ENCODE measurements at places on chromosomes 7 and 10.
A peak's percentile ranks its signal among the peaks of the same experiment; 100 is the strongest.

GRCh38 chr10:75019370-75019769, 92.1 kb upstream of the SAMD8 start:
- no peak for DNase-seq

- no peak for DNase-seq
Measured at GRCh38 chr10:5014936-5015335, 11.3 kb upstream of the AKR1C2 start.

DNA sequence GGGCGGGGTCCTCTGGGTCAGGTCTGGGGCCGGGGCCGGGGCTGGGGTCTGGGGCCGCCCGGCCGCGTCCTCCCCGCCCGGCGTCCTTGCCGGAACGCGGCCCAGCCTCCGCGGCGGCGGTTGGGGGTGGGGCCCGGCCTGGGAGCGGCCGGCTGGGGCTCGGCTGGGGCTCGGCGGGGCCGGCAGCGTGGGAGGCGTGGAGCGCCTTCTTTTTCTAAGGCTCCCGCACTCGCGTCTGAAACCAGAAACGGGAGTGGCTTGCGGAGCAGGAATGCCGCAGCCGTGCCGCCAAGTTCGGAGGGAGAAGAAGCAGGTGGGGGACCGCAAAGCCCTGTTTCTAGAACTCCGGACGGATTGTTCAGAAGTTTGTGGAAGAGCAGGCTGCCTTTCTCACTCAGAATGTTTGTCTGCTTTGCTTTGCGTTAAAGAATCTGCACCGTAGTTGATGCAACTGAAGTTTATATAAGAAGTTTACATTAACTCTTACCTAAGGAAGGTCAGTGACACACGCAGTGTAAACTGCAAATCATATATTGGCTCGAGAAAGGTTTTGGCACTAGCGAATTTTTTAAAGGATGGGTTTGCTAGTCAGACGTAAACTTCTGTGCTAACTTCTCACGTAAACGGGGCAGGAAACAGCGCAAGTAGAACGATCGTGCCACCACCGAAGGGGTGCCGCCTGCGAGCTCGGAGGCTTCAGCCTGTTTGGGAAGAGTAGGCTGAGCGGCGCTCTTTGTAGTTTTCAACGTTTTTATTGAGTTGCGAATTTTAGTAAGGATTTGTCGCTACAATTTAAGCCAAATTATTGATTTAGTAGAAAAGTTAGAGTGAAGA, 729 bp downstream of the DNAJB6 start:
- DNase-seq: peak; percentile 80

DNA sequence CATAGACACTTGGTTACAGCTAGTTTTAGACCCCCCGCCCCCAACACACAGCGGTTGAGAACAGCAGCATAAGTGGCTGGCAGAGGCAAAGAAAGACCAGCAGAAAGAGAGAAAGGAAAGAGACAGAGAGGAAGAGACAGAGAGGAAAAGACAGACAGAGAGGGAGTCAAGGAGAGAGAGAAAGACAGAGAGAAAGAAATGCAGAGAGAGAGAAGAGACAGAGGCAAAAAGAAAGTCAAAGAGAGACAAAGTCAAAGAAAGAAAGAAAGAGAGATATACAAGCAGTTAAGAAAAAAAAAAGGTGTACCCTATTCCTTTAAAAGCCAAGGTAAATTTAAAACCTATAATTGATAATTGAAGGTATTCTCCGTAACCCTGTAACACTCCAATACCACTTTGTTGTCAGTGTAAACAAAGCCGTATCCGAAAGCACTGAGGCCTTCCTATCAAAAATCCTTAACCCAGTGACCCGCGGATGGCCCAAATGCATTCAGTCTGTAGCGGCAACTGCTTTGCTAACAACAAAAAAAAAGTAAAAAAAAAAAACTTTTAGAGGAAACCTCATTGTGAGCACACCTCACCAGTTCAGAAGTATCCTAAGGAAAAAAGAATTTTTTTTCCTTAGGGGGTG, 11.9 kb upstream of the SLC12A9 start:
- no peak for DNase-seq

- peak; percentile 58 for DNase-seq
Measured at GRCh38 chr10:127145173-127145572, 51.2 kb downstream of the INSYN2A start.

- no peak for DNase-seq
Measured at GRCh38 chr10:34732926-34733325, 82.2 kb downstream of the PARD3 start.

DNA sequence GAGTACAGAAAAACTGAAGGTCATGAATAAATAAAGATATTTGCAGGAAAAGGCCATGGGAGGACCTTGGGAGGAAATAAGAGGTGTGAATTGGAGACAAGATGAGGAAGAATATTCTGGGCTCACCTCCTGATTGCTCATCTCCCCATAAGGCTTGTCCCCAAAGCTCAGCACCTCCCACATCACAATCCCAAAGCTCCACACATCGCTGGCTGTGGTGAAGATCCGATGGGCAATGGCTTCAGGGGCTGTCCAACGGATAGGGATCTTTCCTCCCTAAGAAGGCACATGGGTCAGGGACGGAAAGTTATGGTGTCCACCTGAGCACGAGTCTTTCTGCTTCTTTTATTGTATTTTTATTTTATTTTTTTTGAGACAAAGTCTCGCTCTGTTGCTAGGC, 12.9 kb downstream of the ZYX start:
- no peak for DNase-seq

- DNase-seq: no peak
Measured at GRCh38 chr10:122638106-122638505, 61.5 kb downstream of the C10orf120 start.

GRCh38 chr10:79399223-79399831, 46.1 kb downstream of the ZCCHC24 start:
- DNase-seq: peak; percentile 99

GRCh38 chr10:128483216-128483615, 357.0 kb upstream of the MKI67 start:
- DNase-seq: no peak
